Neuronal stem cell (in vitro differentiated cells): ENCODE measurements at places on chromosomes 11 and 22.
A peak's percentile ranks its signal among the peaks of the same experiment; 100 is the strongest.

- peak; percentile 76 for DNase-seq
Observed at GRCh38 chr11:36109850-36110606, 166.2 kb downstream of the LDLRAD3 start.

DNA sequence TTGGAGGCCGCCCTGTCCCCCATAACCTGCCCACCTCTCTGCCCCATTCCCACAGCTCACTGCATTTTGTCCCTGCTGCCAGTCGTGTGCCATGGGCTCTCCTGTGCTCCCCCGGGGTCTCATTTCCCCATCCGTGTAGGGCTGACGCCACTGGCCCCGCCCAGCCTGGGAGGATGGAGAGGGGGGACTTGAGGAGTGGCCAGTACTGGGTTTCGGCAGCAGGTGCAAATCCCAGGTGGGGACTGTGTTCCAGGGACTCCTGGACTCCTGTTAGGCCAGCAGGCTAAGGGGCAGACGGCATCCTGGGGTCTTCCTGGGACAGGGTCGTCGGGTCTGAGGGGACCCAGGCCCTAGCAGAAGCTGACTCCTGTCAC lies 1.2 kb upstream of the MYO7A start:
- no peak for DNase-seq

DNA sequence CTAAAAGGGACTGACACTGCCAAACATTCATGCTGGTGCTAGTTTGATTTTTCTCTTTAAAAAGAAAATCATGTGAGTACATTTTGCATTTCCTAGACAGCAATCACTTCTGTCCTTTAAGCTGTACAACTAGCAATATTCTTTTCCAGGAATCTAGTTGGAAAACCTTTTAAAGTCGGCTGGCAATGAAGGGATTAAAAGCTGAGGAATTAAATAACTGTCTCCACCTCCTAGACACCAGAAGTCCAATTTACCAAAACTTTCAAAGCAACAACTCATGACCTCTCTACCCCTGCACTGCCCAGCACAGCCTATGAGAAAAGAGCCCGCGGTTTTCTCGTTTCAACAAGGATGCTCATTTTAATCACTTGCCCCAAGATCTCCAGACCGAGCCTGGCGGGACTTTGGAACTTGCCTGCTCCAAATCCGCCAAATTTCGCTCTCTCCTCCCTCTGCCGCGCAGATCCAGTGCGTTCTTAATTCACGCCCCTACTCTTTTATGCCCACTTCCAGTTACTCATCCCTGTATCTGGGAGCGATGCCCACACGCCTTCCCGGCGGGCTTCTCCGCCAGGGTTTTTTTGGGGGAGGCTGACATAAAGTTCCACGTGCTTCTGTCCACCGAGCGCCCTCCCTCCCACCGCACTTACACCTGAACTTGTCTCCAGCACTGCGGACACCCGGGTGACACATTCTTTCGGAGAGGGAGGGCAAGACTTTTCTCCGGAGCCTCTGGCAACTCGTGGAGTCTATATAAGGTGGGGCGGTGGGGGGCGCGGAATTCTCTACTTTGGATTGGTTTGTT lies 2.5 kb downstream of the MPPED2 start:
- DNase-seq: no peak

- no peak for DNase-seq
Observed at GRCh38 chr11:40080434-40080833, 1379.0 kb downstream of the LRRC4C start.

DNA sequence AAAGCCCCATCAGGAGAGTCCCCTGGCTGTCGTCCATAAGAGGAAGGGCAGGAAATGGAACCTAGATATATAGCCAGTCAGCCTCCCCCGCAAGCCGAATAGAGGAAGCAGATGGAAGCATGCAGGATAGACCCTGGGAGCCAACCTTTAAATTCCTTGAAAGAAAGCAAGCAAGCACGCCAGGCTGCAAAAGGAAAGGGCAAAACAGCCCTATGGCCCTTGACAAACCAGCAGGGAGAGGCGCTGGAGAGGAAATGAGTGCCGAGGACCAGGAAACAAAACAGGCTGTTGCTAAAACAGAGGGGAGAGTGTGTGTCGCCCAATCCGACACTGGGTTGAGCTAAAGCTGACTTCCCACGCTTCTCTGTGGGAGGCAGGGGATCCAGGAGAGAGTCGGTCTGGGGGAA lies 203.5 kb upstream of the MTNR1B start:
- DNase-seq: peak; percentile 12

DNA sequence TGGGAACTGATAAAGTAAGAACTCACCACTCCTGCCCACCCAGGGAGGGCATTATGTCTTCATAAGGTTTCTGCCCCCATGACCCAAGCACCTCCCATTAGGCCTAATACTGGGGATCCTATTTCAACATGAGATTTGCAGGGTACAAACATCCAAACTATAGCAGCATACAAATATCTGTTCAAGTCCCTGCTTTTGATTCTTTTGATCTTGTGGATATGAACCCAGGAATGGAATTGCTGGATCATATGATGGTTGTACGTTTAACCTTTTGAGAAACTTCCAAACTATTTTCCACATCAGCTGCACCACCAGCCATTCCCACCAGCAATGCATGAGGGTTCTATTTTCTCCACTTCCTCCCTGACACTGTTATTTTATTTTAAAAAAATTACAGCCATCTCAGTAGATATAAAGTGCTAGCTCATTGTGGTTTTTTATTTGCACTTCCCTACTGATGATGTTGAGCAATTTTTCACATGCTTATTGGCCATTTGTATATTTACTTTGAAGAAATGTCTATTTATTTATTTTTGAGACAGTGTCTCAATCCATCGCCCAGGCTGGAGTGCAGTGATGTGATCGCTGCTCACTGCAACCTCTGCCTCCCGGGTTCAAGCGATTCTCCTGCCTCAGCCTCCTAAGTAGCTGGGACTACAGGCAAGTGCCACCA lies 7.1 kb upstream of the ATG16L2 start:
- DNase-seq: no peak

GRCh38 chr22:48137640-48138039 lies 1375.2 kb downstream of the TBC1D22A start:
- DNase-seq: no peak

DNA sequence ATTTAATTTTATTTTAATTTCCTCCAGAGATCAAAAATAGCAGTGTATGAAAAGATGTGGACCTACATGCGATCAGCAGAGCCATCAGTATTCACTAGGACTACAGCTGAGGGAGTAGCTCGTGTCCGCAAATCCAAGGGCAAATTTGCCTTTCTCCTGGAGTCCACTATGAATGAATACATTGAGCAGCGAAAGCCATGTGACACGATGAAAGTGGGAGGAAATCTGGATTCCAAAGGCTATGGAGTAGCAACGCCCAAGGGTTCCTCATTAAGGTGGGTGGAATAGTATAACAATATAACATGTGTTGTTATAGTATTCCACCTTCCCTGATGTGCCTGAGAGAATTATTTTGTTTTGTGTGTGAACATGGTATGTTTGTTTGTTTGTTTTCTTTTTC lies 88.3 kb downstream of the MSANTD4 start:
- no peak for DNase-seq

DNA sequence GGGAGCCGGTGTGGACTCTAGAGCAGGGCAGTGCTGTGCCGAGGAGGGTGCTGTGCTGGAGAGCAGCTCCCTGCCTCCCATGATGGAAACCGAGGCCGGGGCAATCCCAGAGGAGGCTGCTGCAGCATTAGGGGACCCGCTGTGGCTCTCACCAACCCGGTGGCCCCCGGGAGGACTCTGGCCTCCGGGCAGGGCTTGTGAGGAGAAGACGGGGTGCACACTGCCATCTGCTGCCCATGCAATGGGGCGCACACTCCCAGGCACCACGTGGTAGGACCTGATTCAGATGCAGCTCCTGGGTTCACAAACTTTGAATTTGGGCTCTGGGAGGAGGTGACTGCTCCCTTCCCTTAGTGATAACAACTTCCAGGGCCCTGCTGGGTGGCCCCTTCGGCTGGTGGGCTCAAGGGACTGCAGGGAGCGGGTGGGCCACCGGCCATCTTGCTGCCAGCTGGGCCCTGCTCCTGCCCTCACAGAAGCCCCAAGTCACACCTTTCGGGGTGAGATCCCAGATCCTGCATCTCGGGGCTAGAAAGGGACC lies 93.8 kb upstream of the FGF3 start:
- DNase-seq: no peak

DNA sequence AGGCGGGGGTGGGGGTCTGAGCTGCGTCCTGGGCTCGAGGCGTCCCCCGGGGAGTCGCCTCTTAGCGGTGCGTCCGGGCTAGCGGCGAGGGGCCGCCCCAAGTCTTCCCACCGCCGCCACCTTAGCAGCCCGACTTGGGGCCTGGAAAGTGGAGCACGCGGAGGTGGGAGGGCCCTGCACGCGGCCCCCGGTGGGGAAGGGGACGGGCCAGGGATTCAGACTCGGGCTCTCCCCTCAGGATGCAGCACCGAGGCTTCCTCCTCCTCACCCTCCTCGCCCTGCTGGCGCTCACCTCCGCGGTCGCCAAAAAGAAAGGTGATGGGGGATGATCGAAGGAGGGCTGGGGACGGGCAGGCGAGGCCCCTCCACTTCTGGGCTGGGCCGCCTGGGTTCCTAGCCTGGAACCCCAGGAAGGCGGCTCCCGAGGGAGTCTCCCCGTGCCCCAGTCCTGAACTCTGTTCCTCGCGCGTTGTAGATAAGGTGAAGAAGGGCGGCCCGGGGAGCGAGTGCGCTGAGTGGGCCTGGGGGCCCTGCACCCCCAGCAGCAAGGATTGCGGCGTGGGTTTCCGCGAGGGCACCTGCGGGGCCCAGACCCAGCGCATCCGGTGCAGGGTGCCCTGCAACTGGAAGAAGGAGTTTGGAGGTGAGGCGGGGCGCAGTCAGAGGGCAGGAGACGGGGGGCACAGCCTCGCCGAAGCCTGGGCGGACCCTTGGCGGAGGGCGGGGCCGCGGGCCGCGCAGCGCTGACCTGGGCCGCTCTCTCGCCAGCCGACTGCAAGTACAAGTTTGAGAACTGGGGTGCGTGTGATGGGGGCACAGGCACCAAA lies 563 bp downstream of the MDK start:
- DNase-seq: no peak

DNA sequence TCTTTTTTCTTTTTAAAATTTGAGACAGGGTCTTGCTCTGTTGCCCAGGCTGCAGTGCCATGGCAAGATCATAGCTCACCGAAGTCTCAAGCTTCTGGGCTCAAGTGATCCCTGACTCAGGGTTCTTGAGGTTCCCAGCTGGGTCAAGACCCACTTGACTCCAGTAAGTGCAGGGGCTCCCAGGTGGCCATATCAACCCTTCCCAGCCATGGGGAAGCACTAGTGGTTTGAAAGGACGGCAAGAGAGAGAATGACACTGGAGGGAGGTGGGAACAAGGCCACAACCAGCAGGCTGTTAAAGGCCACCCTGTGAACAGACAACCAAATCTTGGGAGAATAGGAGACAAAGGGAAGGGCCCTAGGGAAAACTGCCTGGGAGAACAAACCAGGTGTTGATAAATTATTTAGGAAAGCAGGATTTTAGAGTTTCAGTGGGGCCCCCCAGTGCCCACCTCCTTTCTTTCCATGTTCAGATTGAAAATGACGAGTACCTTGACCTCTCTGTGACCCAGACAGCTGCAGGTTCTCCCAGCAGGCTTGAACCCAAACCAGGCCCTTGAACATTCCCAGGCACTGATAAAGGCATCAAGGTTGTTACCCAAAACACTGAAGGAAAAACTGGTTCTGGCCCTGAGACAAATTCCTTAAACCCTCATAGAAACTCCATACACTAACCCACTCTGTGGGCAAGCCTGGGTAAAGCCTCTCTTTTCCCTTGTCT lies 28.8 kb downstream of the KLHL22 start:
- no peak for DNase-seq

DNA sequence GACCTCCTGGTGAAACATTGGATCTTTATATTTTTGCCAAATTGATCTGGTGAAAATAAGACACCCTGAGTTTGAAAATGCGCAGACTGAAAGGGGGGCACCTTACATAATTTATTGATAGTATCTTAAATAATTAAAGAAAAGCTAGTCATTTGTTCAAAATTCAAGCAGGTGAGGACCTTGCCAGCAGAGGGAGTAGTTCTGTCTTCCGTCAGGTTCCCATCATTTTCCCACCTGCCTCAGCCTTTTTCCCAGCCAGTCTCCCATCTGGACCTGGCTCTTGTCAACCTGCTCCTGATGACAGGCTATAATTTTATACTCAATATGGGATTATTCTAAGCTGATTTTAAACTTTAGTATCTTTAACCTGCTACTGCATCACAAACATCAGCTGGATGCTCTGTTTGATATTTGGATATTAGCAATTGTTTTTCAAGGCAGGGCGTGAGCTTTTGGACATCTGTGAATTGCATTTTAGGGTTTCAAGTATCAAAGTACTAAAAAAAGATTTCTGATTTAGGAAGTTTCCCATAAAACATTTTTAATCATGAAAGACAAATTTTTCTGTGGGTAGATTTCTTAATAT lies 132.0 kb downstream of the ELP4 start:
- DNase-seq: peak; percentile 38

DNA sequence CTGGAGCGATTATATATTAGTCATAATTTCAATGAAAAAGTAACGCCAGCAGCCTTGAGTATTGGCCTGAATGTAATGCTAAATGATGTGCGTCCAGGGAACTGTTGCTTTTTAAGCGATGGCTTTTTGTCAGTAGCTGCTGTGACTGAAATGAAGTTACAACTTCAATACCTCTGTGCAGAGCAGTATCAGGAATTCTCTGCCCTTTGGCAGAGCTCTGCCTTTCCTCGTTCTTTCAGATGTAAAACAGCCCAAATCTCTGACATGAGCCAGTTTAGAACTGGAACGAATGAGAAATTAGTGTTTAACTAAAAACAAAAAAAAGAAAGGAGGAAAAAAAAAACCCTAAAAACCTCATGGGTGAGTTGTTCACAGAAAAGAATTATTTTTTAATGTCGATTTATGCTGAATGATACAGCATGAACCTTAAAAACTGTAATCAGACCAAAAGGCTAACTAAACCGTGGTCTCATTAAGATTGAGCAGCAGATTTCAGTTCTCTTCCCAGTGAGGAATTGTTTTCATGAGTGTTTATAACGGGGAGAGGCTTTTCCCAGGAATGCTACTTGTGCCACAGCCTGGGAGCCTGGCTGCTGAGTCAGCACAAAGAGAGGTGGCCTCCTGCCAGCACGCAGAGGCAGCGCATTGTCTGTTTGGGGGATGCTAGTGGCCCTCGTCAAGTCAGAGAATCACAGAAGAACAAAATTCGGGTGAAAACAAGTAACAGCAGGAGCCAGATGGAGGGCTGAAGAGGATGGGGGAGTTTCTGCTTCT lies 146.2 kb upstream of the RASSF10 start:
- DNase-seq: peak; percentile 78
